ENCODE measurements at places on chromosomes 7 and 10.
A peak's percentile ranks its signal among the peaks of the same experiment; 100 is the strongest.

- DNase-seq, result peak; percentile 24
Observed at GRCh38 chr10:71213127-71213621, 804 bp downstream of the UNC5B start.

DNA sequence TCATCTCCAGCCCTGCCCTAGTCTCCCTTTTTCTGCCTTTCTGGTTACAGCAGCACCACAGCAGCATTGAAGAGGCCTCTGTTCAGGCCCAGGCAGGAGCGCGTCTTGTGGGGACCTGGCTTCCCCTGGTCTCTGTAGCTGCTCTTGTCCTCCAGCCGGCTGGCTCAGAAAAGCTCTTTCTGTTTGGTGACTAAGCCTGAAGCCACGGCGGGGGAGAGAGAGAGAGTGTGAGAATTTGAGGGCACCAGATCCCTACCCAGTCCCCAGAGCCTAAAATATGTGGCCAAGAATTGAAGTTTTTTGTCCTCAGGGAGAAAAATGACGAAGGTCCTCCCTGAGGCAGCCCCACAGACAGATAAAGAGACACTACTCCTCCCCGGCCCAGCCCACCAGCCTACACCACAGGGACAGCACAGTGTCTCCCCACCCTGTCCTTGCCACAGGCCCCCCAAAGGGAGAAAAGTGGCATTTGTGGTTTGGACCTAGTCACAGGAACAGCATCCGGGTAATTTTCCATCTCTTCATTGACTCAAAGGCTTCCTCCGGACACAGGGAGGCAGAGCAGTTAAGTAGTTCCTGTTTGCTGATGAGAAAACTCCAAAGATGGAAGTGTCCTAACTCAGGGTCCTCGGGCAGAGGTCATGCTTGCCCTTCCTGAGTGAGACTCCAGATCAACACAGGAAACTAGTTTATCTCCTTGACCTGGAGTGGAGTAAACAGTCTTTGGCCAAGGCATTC is 13.3 kb upstream of the FAM180A start:
- no peak for DNase-seq

DNA sequence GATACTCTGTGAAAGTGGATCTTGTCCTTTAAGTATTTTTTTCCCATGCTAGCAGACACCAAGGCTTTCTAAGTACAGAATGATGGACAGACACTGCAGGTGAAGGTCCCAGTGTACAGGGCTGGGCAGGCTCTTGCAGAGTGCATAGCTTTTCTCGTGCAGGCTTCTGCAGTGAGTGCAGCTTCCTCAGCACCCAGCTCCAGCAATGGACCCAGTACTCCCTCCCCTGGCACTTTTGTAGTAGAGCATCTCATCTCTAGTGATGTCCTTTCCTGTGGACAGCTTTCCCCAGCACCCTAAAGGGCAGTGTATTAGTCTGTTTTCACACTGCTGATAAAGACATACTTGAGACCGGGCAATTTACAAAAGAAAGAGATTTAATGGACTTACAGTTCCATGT is 104.3 kb downstream of the CUL2 start:
- DNase-seq, result no peak

DNA sequence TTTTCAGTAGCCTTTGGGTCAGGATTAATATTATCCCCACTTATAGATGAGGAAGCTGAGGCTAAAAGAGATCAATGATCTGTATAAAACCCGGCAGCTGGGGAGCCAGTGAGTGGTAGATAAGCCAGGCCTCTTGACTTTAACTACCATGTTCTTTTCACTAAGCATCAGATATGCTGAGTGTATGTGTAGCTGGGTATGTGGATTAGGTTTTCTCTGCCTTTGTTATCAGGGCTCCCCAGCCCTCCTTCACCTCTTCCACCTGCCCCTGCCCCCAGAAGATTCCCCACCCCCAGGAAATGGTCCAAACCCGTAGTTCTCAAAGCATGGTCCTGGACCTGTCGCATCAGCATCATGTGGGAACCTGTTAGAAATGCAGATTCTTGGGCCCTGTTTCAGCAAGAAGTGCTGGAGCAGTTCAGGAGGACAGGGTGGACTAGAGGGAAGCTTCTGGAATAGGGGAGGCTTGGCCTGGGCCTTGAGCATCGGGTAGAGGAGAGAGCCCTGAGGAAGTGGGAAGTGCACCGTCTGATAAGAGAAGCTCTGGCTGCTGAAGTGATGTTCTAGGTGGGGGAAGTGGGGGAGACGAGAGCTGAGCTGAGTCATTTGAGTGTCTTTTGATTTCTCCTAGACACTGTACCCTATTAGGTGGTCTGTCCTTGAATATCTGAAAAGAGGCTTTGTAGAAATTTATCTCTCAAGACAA is 101.3 kb downstream of the HIF1AN start:
- no peak for DNase-seq

DNA sequence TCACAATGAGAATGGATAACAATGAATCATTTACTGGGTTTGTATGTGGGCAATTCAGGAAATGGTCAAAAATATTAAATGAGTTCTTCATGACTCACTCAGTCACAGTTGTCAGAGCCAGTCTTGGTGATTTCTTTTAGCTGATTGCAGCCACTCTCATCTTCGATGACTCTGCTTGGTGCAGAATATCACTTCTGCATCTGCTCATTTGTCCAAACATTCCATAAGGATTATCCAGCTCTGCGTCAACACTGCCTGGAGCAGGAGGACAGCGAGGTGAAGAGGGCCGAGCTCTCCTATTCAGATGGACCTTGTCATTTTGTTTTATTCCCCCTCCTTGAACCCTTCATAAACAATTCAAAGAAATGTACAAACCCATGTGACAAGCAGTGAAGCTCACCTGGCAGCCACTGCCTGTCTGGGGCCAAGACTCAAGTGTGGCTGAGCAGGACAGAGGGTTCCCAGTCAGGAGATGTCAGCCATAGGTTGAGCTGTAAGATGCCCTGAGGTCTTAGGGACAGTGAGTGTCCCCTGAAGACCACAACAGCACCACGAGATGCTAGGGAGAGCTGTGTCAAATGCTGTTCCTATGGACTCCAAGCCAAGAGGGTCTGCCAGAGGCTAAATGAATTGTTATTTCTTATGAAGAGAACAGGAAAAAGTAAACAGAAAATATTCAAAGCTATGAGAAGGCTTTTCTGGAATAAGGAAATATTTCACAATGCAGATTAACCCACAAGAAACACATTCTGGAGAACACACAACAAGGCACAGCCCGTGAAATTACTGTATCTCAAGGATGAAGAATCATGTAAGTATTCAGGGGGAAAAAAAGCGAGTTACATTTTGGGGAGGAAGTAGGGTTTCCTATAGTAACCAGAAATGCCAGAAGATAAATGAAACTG is 33.1 kb upstream of the EGFR start:
- no peak for DNase-seq
